ENCODE measurements at places on chromosomes 2 and 18.

- no peak for DNase-seq
Observed at GRCh38 chr2:98541906-98542305, 66.4 kb downstream of the COA5 start.

DNA sequence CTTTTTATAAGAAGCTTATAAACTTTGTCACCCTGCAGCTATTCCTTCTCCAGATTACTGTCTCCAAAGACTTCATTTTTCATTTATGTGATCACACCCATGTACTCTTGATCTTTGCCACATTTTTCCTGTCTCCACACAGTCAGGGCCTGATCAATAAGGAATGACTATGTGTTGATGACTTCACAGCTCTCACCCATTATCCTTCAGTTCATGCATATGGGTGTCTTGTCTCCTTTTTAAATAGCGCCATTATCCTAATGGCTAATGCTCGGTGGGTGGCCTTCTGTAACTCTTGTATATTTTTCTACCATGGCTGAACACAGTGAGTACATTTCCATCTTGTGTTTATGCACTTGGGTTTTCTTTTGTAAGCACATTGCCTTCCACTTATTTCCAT is 335.7 kb upstream of the NRP2 start:
- DNase-seq = no peak

GRCh38 chr2:6864923-6865345 is 773 bp downstream of the CMPK2 start:
- DNase-seq = no peak

GRCh38 chr18:77478646-77479442 is 229.2 kb downstream of the GALR1 start:
- DNase-seq = no peak

DNA sequence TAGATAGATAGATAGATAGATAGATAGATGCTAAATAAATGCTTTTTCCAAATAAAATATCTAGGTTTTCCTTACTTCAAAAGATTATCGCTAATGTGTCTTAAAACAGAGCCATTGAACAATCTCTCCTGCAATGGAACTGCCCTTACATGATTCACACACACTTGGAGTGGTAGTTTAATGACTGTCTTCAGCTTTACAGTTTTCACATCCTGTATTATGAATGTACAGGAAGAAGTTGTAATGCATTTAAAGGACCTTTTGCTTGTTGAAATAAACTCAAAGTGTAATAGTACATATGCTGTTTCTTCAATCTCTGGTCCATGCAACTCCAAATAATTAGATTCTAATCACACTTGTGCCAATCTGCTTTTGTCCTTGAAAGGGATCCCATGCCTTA is 797.6 kb upstream of the CDH2 start:
- no peak for DNase-seq

DNA sequence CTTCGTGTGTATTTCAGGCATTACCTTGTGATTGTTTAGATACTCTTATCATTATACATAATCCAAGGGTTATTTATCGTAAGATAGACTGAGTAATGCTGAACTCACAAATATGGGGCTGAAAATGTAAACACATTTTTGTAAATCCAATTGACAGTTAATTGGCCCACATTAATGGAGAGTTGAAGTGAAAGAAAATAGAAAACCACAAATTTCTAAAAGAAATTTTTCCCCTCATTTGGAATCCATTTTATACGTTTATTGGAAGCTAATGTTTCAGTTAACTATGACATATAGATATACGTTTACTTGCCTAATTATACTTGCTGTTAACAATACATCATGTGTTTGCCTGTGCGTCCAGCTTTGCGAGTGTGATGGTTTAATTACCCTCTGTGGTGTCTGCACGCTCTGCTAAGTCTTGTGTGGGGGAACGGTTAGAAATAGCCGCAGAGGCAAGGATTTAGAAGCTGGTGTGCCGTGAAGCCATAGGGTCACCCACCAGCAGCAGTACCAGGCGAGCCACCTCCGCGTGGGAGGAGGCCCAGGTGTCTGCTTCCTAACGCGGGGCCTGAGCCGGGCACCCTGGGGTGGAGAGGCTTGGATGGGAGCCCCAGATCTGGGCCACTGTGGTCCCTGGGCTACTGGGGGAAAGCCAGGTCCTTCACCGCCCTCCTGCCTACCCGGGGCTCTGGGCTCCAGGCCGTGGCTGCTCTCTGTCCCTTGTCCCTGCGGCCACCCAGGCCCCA is 38.0 kb downstream of the TSHZ1 start:
- DNase-seq = no peak

GRCh38 chr2:240795454-240795853 is 24.6 kb downstream of the KIF1A start:
- no peak for DNase-seq

DNA sequence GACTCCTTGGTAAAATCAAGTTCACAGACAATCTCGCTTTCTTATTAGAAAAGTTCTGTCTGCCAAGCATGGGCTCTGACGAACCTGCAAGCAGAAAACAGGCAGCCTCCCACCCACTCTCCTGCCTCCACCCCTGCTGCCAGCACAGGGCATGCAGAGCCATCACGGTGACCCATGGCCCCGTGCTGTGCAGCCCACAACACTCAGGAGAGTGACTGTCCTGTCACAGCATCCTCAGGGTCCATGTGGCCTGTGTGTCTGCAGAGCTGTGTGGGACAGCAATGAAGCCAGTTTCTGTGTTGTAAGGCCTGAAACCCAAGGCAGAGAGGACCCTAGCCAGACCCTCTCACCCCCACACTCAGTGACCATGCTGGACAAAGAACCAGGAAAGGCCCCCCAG is 46.2 kb downstream of the TFCP2L1 start:
- no peak for DNase-seq

DNA sequence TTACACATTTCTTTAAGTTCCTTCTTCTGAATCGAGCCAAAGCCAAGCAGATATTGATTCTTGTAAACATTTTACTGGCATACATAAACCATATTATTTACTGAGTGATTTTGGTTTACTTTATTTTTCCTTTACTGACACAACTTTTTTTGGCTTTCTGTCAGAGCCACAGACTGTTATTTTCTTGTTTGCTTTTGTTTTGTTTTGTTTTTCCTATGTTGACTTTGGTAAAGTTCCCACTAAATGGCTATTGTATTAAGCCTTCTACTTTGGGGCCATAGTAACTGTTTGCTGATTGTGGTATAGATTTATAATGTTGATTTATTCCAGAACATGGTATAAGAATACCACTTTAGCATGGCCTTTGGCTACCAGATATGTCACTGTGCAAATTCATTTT is 419.4 kb downstream of the DCDC2C start:
- DNase-seq = no peak

- no peak for DNase-seq
Observed at GRCh38 chr2:45637440-45637839, 14.0 kb upstream of the PRKCE start.
